ENCODE measurements at places on chromosomes 7 and 10.

GRCh38 chr7:95508780-95509179 is 23.0 kb downstream of the ASB4 start:
- DNase-seq = no peak

DNA sequence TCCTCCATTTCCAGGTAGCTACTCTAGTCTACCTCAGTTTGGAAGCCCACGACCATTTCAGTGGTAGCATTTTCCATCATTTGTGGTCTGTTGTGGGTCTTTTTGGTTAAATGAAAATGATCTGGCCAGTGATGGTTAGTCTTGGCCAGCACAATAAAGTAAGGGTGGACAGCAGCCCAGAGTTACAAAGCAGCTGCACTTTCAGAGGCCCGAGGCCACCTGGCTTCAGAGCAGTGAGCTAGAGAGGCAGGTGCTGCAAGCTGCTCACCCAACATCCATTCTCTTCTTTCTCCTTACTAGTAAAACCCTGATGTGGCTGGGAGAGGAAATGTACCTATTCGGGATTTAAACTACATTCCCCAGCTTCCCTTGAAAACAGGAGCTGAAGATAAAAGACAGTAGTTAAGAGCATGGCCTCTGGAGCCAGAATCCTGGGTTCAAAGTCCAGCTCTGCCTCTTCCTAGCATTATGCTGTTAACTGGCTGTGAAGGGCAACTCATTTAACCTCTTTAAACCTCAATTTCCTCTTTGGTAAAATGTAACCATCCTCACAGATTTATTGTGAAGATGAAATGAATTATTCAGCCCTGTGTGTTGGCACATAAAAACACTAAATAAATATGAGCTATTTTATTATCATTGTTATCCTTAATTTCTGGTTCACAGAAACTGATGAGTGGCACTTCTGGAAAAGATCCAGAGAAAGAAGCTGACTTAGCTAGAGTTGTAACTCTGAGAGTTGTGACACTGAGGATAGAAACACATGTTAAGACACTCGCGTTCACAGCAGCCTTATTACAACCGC is 517.4 kb downstream of the PARD3 start:
- DNase-seq = no peak

DNA sequence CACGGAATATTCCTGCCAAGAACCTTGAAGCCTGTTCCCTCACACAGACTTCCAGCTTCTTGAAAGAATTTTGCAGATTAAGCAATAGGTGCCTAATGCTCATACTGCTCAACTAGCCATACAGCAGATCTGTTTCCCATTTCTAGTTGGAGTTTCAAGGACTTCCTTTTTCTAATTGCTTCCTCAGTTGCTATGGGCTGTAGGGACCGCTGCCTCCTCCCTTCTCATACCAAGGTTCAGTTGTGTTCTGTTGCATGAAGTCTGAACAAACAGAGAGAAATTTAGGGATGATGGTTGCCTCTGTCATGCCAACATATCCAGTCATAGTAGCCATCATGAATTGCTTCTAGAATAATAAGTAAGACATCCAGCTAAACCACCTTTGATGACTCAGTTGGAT is 6.8 kb downstream of the ITGA8 start:
- no peak for DNase-seq

DNA sequence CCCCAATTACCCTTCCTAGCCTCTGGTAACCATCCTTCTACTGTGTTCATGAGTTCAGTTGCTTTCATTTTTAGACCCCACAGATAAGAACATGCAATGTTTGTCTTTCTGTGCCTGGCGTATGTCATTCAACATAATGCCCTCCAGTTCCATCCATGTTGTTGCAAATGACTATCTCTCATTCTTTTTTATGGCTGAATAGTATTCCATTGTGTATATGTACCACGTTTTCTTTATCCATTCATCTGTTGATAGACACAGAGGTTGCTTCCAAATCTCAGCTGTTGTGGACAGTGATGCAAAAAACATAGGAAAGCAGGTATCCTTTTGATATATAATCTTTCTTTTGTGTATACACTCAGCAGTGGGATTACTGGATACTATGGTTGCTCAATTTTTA is 51.2 kb downstream of the RAPGEF5 start:
- no peak for DNase-seq

- peak; percentile 19 for DNase-seq
Measured at GRCh38 chr10:119207713-119208552, 562 bp downstream of the GRK5 start.

DNA sequence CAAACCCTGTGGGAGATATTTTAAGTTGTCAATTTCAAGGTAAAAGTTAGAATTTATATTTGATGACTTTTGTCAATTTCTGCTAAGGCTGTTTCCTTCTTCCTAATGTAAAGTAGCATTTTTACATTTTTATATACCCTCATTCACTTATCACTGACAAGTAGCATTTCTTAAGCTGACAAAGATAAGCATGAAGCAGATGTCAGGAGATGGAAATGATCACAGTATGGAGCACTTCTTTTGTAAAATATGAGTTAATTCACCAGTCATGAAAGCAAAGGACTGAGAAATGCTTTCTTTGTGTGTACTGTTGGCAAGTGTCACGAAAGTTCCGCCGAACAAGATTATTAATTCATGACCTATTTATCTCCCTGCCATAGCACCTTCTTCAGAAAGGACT is 503.9 kb downstream of the DNAJB9 start:
- no peak for DNase-seq

GRCh38 chr7:71843676-71844075 is 568.5 kb downstream of the CALN1 start:
- no peak for DNase-seq

DNA sequence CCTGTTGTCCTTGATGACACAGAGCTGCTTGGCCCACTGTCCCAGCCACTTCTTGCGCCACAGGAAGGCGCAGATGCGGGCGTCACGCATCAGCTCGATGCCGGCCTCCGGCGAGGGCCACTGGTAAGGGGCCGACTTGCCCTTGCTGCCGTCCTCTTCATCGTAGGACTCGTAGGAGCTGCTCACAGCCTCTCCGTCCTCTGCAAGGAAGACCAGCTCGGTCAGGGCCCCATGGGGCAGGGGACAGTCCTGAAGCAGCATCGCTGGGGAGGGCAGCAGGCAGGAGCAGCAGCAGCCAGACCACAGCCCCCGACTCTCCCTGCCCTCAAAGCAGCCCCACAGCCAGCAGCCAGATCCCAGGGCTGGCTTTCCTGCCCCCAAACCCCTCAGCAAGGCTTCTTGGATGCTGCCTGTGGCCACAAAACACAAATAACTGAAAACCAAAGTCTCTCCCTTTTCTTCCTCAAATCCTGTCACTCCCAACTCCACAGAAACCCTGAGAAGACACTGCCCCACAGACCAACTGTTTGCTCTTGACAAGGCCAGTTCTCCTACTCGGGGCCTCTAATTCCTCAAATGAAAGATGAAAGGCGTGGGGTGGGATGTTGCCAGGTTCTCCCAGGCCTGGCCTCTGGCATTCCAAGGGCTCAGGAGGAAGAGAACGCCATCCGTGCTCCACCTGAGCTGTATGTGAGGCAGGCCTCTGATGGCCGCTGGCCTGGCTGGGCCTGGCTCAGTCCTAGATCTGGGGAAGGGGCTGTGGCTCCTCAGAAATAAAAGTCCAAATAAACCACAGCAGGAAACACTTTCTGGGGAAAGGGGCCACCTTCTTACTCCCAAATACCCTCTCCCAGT is 76.7 kb downstream of the VWA2 start:
- DNase-seq = no peak

DNA sequence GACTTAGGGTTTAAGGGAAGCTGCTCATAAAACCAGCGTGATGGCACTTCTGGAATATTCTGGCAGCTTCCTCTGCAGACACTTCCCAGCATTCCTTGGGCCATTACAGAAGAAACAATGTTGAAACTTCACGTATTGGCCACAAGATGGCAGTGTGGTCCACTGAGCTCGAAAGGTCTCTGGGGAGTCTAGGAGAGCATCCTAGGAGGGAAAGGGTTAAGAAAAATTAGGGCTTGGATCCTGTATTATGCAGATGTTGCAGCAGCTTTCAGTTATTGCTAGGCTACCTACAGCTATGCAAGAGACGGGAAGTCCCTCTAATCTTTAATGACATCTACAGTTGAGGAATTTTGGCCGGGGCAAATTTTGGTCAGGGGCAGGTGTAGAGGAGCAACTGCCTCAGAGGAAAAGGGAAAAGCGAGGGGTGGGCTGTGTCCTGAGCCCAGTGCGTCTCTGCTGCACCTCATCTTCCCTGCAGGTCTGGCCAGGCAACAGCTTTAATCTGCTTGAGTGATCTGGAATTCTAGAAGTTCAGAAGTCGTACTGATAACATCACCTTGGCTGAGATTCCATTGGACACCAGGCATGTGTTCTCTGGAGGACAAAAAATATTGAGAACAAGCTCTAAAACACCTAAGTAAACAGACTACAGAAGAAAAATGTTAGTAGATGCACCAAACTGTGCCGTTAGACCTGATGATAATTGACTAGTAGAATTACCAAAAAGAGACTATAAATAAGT is 220.8 kb upstream of the PRSS58 start:
- DNase-seq = no peak

DNA sequence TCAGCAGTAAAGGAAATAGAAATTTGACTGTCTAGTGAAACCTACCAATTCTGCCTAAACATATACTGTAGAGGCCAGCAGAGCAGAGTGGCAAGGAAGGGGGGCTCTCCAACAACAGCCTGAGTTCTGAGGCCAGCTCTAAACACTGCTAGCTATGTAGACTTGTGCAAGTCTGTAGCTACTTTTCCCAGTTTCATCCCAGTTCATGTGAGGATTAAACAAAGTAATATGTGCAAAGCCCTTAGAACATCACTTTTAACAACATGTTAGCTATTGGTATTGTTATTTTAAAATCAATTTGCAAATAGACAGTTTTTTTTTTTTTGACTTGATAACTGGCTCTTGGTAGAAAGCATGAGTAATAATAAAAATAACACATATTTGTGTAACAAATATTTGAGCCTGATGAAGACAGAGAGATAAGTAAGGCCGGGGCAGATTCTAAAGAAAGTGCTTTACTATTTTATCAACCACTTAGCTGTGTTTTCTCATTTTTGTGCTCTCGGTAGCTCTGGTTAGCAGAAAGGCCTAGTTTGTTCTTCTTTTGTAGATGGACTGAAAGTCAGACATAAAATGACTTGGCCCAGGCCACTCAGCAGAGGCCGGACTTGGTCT is 9.3 kb downstream of the CHST12 start:
- no peak for DNase-seq

DNA sequence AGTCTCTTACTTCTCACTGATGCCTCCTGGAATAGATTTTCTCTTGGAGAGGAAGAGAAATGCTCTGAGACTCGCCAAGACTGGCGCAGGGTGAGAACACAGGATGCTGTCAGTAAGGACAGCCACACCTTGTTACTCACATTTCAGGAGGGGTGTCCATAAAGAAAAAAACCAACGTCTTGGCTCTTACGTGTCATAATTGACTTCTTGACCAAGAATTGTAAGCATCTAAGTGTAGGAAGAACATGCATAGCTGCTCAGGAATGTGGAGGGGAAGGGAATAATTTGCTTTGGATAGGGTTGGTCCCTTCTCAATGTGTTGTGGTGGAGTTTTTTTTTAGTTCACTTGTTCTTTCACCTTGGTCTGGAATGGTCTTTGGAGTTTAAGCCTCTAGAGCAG is 43.8 kb upstream of the ZNF438 start:
- DNase-seq = no peak

DNA sequence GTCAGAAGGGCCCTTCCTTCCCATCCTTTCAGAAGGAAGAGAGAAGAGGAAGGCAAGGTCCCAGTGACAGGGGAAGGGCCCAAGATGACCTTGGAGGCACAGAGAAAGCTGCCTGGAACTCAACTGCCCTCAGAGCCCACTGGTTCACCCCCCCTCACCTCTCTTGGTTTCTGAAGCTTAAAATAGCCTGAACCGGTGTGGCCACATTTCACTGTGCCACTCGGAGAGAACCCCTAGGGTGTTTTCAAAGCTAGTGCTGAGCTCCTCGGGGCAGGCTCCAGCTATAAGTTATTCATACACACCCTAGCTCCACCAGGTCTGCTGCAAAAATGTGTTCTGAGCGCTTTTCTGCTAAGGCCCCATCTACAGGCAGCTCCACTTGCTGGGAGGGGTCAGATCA is 60.9 kb upstream of the ADRB1 start:
- no peak for DNase-seq

DNA sequence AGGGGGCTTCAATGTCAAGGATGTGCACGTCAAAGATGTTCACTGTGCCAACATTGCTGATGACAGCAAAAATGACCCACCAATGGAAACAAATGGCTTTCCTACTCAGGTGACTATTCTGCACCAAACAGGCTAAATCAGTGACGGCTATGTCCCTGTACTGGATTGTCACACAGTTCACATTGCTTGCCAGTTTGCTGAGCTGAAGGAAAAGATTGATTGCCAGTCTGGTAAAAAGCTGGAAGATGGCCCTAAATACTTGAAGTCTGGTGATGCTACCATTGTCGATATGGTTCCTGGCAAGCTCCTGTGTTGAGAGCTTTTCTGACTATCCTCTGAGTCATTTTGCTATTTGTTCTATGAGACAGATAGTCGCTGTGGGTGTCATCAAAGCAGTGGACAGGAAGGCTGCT is 202.2 kb upstream of the ETV1 start:
- DNase-seq = no peak

GRCh38 chr10:30160271-30160982 is 101.0 kb upstream of the JCAD start:
- DNase-seq = no peak

- DNase-seq = no peak
Measured at GRCh38 chr7:50396856-50397255, 53.3 kb downstream of the FIGNL1 start.

- DNase-seq = no peak
Measured at GRCh38 chr10:18650404-18650997, 886 bp downstream of the NSUN6 start.

- DNase-seq = no peak
Measured at GRCh38 chr10:6351495-6351894, 148.8 kb downstream of the PFKFB3 start.

- DNase-seq = no peak
Measured at GRCh38 chr7:129257168-129257567, 32.3 kb downstream of the AHCYL2 start.

GRCh38 chr7:66167773-66168387 is 37.3 kb upstream of the TPST1 start:
- no peak for DNase-seq

DNA sequence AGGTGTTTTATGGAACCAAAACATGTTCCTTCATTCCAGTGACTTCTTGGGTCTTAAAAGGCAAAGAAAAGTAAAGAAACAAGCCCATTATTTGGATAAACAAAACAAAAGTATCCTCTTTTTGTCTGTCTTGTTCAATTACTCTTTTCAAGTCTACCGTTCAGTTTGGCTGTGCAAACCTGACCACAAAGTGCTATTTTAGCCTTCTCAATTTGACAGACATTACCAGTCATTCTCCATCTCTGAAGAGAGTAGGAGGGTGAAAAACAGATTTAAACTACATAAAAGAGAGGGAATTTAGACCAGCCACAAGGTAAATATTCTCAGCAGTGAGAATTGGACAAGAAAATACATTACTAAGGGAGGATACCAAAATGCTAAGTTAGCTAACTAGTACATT is 145.2 kb downstream of the GRM3 start:
- no peak for DNase-seq

DNA sequence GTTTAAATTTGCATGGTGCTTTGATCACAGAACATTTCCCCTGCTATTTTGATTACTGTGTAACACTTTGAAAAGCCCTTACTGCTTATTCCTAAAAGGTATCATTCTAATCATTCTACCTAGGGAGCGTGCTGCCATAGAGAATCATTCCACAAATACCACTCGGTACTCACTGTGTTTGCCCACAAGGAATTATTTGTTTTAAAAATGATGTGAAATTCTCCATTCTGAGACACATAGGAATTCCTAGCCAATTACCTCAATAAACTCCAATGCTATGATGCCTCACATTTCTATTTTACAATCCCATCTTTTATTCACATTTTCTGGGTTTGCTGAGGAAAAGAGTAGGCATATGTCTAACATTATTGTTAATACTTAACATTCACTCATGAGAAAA is 16.2 kb upstream of the TES start:
- no peak for DNase-seq

Data from stimulated activated CD4-positive, alpha-beta T cell treated with anti-CD3 and anti-CD28 coated beads, Interleukin-12 subunit alpha, Interleukin-12 subunit beta, amount 100 ng/mL, for 48 hours (primary cell).